ENCODE measurements at places on chromosomes 13 and 19.

DNA sequence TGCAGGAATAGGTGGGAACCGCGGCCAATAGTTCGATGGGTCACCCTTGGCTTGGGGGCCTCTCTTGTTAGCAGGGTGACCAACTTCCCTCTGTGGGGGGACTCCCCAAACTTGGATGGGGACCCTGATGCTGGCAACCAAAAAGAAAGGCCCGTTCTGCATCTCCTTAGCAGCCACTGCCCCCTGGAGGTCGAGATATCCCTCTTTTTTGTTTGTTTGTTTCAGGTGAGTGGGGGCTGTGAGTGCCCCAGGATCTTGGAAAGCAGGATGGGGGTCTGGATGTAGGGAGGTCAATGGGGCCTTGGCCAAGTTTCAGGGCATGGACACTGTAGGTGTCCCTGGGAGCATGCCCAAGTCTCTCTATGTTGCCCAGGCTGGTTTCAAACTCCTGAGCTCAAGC, 7.7 kb upstream of the CRTC1 start:
- no peak for DNase-seq

DNA sequence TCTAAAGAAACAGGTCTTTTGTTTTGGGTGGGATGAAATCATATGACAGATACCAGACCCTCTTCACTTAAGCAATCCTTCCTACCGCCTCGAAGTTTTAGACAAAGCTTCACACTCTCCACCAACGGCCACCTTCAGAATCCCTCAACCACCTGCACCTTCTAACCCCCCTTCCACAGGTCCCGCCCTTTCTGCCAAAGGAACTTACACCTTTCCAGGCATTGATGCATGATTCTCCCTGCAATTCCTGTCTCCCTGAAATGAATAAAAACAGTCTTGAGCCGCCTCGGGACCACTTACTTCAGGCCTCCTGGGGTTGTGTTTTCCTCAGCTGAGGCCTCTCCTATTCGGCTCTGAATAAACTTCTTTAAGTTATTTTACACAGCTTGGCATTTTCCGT, 859 bp downstream of the ZNF433 start:
- DNase-seq, result no peak

DNA sequence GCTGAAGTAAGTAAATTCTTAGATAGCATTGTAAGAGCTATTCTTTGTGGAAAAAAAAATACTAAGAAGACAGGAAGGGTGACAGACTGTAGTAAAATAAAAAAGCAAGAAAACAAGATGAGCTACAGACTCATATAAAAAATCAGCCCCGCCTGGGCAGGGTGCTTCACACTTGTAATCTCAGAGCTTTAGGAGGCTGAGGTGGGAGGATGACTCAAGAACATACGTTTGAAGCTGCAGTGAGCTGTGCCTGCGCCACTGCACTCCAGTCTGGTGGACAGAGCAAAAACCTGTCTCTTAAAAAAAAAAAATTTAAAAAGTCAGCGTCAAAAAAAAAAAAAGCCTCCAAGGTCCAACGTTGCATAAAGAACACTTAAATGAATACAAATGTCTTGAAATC, 102.1 kb downstream of the VWA8 start:
- DNase-seq, result no peak

GRCh38 chr19:45247136-45247535, 1.9 kb upstream of the EXOC3L2 start:
- DNase-seq, result no peak

Data from H1 (cell line).